Activated CD4-positive, alpha-beta T cell treated with anti-CD3 and anti-CD28 coated beads, Interleukin-2, Interleukin-6, amounts not matched to agents 100 ng/mL and 50 ng/mL, durations not matched to agents 16 hours and 8 hours (primary cell): ENCODE measurements at places on chromosomes 11 and 22.
A peak's percentile ranks its signal among the peaks of the same experiment; 100 is the strongest.

DNA sequence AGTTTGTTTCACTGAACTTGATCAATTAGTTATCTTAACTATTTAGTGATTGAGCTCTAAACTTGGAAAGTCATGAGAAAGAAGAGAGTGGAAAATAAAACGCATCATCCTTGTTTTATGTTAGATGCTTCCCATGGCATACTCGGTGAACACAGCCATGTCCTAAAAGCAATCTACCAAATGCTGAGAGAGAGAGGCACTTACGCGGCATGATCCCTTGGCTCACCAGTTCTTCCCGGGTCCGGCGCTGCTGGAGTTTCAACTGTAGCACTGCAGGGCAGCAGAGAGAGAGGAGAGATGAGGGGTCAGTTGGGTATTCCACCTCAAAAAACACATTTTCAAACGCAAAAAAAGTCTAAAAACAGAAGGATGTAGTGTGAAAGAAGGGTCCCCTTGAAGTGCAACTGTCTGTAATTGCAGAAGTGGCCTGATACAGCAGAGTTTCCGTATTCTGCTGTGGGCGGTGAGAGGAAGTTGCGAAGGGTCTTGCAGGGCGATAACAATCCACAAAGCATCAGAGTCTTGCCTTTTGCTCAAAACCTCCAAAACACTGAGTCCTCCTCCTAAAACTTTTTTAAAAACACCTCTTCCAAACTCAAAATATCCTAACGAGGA, 92.7 kb downstream of the SGSM3 start:
- peak; percentile 69 for DNase-seq

- DNase-seq: peak; percentile 56
Observed at GRCh38 chr11:57482782-57483561, 22.6 kb downstream of the RTN4RL2 start.

GRCh38 chr22:38289583-38290082, 16.8 kb upstream of the TMEM184B start:
- DNase-seq: no peak

DNA sequence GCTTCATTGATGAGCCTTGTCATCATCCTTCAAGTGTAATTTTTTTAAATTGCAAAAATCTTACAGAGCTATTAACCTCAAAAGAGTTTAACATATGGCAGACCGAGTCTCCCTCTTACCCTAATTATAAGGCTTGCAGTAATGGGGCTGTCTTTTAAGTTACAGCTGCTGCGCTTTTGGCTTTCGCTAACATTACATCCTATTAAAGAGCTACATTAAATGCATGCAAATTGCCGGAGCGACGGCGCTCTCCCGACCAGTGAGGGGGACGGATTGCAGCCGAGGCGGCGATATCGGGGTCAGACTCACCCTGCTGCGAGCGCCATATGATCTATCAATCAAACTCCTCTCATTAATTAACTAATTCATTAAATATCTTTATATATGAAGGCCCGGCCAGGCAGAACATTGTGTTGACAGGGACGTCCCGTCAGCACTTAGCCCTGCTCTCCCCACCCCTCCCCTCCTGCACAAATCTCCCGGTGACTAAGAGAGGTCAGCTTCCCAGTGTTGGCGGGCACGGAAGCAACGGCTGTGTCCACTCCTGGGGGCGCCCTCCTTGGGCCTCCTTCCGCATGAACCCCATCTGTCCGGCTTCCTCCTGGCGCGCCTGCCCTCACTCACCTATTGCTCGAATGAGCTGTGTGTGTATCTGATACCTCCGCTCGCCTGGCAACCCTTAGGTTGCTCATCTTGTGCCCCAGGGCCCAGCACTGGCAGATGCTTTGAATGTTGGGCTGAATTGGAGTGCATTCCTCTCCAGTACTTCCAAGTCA, 156.0 kb upstream of the CADM1 start:
- no peak for DNase-seq

- DNase-seq: no peak
Observed at GRCh38 chr11:105799263-105799662, 189.4 kb downstream of the GRIA4 start.

- no peak for DNase-seq
Observed at GRCh38 chr22:25165785-25166184, 33.9 kb upstream of the CRYBB3 start.

- DNase-seq: peak; percentile 34
Observed at GRCh38 chr11:33005175-33005574, 10.5 kb upstream of the DEPDC7 start.

DNA sequence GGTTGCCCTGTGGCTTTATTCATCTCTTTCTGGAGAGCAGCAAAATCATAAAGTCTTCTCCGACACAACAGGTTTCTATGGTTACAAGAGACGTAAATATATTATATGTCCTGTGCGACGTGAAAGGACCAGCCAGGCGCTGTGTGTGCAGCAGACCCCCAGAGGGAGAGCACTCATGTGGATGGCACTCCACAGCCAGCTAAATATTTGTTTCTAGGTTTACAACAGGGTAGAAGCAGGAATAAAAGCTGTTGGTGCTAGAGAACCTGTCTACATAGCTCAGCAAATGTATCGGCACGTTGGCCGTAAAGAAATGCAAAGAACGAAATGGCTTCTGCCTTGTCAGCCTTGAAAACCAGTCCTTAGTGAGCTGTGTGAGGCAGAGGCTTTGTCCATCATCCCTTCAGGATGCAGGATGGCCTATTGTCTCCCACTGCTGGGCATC, 133.8 kb upstream of the PITPNB start:
- DNase-seq: no peak

GRCh38 chr11:64372802-64373597, 14.0 kb downstream of the RPS6KA4 start:
- DNase-seq: peak; percentile 19

GRCh38 chr11:15688351-15688792, 573.6 kb downstream of the INSC start:
- DNase-seq: no peak

DNA sequence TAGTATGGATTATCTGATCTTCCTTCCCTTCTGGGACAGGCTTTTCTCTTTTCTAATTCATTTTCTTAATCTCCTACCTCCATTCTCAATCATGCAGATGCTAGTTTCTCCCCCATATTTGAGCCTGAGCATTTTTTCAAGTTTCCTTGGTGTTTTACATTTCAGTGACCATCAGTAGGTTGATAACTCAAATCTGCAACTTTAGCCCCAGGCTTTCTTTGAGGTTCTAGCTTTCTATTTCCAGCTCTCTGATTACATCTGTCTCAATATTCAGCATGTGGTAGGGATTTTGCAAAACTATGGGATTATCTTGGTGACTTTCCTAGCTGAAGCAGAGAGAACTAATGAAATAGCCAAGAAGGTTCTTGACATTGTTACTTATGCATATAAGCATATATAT, 67.8 kb downstream of the ARHGEF12 start:
- DNase-seq: no peak
